Activated CD4-positive, alpha-beta memory T cell treated with anti-CD3 and anti-CD28 coated beads for 36 hours (primary cell): ENCODE measurements at places on chromosomes 4 and X.

GRCh38 chr4:159358226-159358625 is 255.3 kb downstream of the RAPGEF2 start:
- no peak for DNase-seq

DNA sequence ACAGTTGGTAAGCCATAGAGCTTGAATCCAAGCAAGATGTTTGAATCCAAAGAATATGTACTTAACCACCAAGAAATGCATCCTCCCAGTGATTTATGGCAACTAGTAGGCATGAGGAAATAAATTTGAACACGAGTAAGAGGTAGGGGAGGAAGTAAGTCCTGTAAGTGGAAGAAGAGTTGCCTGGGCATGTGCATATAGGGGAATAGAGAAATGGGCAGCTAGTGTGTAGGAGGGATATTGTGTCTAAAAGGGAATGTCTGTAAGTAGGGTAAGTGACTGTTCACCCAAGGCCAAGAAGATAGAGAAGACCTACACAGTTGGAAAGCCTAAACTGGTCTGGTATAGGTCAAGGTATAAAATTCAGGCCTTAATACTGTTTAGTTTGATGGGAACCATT is 4.6 kb downstream of the SH3BGRL start:
- no peak for DNase-seq

- DNase-seq = no peak
Observed at GRCh38 chr4:181991369-181992108, 251.7 kb upstream of the TENM3 start.

DNA sequence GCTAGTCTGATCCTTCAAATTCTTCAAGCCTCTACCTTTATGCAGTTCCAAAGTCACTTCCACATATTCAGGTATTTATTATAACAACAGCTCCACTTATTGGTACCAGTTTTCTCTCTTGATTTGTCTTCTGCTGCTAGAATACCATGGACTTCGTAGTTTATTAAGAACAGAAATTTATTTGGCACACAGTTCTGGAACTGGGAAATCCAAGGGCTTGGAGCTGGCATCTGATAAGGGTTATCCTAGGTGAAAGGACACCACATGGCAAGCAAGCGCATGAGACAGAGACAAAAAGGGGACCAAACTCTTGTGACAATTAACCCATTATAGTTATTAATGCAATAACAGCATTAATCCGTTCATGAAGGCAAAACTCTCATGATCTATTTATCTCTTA is 600.5 kb upstream of the ATOH1 start:
- DNase-seq = no peak

DNA sequence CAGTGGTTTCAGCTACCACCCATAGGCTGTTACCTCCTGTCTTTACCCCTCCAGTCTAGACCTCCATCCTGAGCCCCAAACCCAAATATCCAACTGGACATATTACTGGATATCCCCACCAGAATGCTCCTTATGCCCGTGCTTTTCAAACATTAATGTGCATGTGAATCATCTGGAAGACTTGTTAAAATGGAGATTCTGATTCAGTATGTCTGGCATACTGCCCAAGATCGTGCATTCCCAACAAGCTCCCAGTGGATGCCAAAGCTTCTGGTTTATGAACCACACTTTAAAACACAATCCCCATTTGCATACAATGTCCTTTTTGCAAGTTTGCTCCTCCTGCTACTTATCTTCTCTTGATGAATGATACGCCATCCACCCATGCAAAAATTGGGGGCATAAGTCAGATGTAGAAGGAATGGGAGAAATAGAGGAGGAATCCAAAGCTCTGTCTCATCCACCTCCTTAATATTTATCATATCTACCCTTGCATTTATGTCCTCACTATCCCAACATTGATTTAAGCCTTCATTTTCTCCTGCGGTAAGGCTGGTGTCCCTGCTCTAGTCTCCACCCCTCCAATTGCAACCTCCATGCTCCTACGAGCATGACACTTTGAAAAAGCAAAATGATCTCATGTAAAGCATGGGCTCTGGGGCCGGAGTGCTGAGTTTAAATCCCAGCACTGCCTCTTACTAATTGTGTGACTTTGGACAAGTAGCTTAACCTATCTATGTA is 7.4 kb upstream of the PGRMC1 start:
- no peak for DNase-seq

GRCh38 chr4:15470128-15470475 is 420 bp downstream of the CC2D2A start:
- no peak for DNase-seq

GRCh38 chrX:74421740-74422352 is 553 bp downstream of the SLC16A2 start:
- no peak for DNase-seq

GRCh38 chr4:7892212-7893019 is 47.2 kb downstream of the AFAP1 start:
- no peak for DNase-seq

DNA sequence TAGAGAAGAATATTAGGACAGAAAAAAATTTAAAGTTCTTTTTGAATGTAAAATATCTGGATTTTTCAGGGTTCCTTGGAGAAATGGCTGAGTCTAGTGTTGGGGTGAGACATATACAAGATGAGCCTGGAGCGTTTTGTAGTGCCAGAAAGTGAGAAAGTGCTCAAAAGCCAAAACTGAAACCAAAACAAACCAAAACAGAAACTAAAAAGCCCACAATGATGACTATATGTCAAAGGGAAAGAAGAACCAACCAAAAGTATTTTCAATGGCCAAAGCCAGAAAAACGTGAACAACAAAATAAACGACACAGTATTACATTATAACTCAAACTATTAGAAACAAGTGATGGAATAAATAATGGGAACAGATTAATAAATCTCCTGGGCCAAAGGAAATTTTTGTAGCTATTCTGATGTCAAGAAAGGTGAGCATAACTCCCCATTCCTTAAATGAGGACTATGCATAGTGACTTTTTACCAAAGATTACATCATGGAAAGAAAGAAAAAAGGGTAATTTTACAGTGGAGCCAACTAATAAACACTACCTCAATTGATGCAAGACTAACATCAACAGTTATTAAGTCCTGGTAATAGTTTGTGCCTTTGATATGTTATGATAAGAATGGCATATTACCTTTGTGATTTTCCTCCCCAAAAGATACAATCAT is 1137.6 kb downstream of the C4orf33 start:
- DNase-seq = no peak

GRCh38 chr4:185346975-185347601 is 48.6 kb downstream of the LRP2BP start:
- no peak for DNase-seq

DNA sequence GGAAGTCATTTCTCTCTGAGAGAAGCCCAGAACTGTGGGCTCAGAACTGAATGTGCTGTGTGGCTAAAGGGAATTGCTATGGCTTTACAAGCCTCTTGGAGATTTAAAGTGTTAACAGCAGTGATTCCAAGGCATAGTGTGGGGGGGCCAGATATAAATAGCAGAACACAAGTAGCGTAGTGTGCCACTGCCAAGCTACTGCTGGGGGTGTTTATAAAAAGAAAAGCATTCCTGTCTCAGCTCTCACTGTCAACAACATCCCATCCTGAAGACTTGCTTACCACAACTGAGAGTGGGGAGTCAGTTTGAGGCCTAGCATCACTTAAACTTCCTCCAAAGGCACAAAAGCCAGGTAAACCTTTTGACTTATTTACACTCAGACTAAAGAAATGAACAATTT is at the start of gene ART3:
TSS of gene ART3 (plus strand) at position 242 of the 400 bp plus-strand sequence. CDS start 1,181 bp downstream, outside the sequence.
- DNase-seq = no peak

DNA sequence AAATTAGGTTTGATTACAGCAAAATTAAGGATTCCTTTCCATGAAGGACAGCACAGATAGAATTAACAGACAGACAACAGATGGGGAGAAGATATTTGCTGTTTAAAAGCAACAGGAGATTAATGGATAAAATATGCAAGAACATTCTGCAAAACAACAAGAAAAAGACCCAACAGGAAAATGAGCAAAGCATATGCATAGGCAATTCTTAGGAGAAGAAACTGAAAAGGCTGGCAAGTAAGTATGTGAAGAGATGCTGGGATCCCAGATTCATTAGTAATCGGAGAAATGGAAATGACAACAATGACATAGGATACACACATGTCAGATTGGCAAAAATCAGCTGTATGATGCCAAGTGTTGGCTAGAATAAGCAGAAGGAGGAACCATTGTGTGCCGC is 27.5 kb upstream of the HMGB3 start:
- no peak for DNase-seq

DNA sequence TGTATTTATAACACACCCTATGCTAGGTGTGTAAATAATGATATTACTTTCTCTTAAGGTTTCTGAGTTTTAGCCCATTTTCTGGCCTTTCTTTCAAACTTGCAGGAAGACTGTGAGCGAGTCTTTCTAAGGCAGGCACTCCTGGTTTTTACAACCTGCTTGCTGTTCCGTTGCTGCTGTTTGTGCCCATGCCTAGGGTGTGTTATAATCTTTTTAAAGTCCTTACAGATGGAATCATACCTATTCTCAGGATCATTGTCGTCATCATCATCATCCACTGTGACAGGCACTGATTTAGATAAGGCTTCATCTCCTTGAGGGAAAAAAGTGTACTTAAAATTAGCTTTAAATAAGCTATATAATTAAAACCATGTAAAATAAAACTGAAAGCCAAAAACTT is 110.0 kb downstream of the ATRX start:
- DNase-seq = no peak

GRCh38 chr4:188015025-188015940 is 19.7 kb downstream of the ZFP42 start:
- DNase-seq = no peak

- no peak for DNase-seq
Observed at GRCh38 chrX:96182366-96182765, 502.3 kb upstream of the DIAPH2 start.

DNA sequence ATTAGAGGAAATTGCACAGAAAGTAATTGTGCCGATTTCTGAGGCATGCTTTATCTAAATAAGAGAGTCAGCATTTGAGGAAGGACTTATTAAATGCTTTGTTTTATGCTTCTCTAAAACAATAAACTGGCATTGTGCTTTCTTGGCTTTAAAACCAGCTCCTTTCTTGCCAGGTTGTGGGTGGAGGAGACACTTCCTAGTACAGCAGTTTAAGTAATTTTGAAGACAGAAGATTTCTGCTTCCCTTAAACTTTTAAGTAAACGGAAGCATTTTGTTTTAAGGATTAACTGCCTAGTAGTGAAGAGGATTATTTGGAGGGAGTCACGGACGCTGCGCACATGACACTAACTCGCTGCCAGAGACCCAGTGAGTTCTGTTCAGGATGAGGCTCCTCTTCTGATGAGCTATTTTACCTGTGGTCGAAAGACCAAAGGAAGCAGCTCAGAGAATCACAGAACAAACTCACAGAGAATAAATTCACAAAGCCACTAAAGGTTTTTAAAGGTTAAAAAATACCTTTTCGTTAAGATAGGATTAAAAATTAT is 169.5 kb downstream of the TLL1 start:
- no peak for DNase-seq

GRCh38 chrX:124548571-124548970 is 202.2 kb downstream of the SH2D1A start:
- no peak for DNase-seq

DNA sequence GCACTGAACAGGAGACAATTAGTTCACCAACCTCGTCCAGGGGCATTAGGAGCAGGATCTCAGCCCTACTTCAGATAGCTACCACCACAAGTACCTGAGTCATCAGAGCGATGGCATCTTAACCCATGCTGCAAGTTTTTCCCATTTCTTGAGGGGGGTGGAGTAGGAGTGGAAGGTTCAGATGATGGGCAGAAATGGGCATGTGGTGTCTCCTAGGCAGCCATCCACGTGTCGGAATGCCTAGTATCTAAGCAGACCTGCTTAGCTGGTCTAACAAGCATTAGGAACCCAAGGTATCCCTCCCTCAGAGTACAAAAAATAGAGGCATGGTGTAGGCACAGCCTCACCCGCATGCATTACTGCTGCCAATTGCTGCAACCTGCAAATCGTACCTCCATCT is 159.1 kb upstream of the DGKK start:
- DNase-seq = no peak

GRCh38 chr4:87698394-87698793 is 48.3 kb downstream of the DMP1 start:
- no peak for DNase-seq

GRCh38 chr4:183384516-183384915 is 59.9 kb upstream of the CDKN2AIP start:
- no peak for DNase-seq

DNA sequence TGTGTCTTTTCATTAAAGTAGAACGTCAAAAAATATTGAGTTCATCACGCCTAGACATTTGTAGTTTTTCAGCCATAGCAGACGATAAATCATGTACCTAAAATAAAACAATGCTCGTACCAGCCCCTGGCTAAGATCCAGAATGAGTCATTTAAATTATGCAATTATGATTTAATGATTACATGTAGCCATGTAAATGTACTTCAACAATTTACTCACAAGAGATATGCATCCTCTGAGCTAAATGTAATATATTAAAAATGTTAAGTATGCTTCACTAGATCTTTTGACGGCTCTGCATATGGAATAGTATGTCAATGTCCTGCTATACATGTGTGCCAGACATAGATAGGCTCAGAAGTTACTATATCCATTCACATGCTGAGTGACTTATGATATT is 1077.8 kb downstream of the ARAP2 start:
- DNase-seq = no peak

GRCh38 chrX:104419211-104419610 is 146.8 kb upstream of the IL1RAPL2 start:
- DNase-seq = no peak

DNA sequence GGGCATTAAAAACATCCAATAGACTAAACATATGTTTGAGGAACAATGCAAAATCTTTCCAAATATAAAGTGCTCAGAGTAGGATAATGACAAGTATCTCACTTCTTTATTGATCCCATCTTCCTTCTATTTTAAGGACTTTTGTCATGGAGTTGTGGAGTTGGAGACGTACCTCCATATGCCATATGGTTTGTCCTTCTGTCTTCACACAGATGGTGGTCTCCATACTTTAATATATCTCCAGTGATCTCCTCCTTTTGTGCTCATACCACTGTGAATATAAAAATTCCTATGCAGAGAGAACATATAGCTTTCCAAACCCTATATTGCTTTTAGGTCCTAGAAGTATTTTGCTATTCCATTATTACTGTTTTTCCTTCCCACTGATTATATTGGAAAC is 64.5 kb downstream of the GABRB1 start:
- no peak for DNase-seq

DNA sequence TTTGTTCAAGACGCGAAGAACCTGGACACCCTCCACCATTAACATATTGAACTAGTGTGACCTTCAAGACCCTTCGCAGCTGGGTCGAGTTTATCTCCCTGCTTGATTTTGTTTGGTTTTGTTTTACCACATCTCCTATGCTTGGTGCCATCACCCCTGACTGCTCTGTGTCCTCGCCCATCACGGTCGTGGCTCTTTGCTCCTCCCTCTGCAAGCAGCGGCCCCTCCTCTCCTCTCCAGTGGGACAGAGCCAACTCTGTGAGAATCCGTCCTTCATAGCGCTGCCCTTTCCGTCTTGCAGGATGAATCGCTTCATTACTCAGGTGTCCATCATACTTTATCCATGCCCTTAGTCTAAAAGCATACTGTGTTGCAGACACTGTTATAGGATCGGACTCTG is 9.1 kb upstream of the FAM149A start:
- no peak for DNase-seq

GRCh38 chr4:150072471-150072870 is 5.8 kb upstream of the DCLK2 start:
- DNase-seq = no peak
